ENCODE measurements at places on chromosomes 16 and 17.

DNA sequence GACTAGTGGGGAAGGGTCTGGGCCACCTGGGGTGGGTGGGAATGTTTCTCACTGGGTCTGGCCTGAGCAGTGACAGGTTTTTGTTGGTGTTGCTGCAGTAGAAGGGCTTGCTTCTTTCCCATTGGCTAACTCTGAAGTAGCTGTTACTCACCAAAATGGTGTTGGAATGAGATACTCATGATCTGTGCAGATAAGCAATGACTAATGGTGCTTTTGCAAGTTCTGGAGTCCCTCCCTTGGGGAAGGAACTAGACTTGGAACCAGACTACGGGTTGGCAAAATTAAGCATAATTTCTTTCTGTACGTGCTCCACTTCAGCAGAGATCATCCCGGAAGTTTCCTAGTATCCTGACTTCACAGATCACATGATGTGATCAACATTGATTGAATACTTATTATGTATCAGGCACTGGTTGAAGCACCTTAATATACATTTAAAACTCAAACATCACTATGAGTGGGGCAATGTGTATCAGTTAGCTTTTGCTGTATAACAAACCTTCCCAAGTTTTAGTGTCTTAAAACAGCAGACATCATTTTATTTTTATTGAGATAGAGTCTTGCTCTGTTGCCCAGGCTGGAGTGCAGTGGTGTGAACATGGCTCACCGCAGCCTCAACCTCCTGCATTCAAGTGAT lies 30.1 kb downstream of the CHP2 start:
- DNase-seq, result no peak

- no peak for DNase-seq
Measured at GRCh38 chr17:3572231-3572630, 14.6 kb upstream of the TRPV3 start.

DNA sequence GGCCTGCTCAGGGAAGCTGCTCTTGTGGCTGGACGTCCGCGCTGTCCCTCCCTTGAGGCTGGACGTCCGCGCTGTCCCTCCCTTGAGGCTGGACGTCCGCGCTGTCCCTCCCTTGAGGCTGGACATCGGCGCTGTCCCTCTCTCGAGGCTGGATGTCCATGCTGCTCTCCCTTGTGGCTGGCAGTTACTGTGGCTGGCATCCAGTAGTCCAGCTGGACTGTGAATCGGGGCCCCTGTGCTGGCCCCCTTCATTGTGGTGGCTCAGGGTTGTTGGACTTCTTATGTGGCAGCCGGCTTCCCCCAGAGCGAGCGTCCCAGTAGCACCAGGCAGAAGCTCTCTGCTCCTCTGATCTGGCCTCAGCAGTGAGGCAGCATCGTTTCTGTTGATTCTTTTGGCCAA lies 141.5 kb downstream of the IRF8 start:
- no peak for DNase-seq

GRCh38 chr17:55632236-55632635 lies 90.4 kb downstream of the TMEM100 start:
- DNase-seq, result no peak

DNA sequence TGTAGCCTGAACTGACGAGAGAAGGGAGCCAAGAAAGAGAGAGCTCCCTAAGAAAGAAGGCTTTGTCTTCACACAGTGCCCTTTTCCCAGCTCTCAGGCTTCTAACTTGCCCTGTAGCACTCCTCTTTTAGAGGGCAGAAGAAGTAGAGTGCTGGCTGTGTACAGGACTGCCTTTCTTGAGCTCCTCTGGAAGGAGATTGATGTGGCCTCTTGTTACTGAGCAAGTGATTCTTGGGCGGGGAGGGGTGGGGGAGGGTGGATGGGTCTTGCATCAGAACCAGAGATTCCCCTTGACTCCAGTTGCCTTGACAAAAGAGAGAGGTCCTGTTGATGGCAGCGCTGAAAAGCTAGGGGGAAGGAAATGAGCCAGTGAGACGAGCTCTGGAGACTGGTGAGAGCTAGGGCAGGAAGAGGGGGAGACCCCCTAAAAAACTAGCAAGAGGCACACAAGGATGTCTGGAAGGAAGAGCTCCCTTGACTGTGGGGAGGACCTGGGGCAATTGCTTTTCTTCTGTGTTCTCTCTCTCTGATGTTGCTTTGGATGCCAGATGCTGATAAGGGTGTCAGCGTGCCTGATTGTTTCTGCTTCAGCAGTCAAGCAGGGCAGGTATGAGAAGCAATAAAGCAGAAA lies 18.4 kb downstream of the GPR179 start:
- DNase-seq, result no peak

Data from NCI-H2029 (cell line).